ENCODE measurements at places on chromosomes 5 and 9. TPM values are rescaled to one million over a fixed set of nuclear protein-coding genes. Genes with fewer than 3 reads are reported as not detected.

The CAMK4 gene
- 79.7 TPM for total RNA-seq

The F2RL1 gene
- total RNA-seq, result 2.2 TPM

The MRPS30 gene
- 60.1 TPM for total RNA-seq

The MPDZ gene
- total RNA-seq, result not detected

The NIPSNAP3A gene
- 12.2 TPM for total RNA-seq

The LCN2 gene
- total RNA-seq, result not detected

The TMEM203 gene
- total RNA-seq, result 29.9 TPM

The IL17B gene
- not detected for total RNA-seq

The PRLR gene
- not detected for total RNA-seq

The HACD4 gene
- total RNA-seq, result 4.1 TPM

The MAP3K1 gene
- total RNA-seq, result 17.0 TPM

The ALDH1A1 gene
- total RNA-seq, result not detected

The SHROOM1 gene
- 2.1 TPM for total RNA-seq

The IFNA2 gene
- not detected for total RNA-seq

The GARIN3 gene
- 0.77 TPM for total RNA-seq

The ORM1 gene
- not detected for total RNA-seq

The ACSL6 gene
- total RNA-seq, result 3.3 TPM

The CFAP77 gene
- total RNA-seq, result not detected

The SCGB3A1 gene
- not detected for total RNA-seq

The PRR16 gene
- not detected for total RNA-seq

The FPGS gene
- total RNA-seq, result 79.8 TPM

The PCDHGB2 gene
- 0.11 TPM for total RNA-seq

The SMIM27 gene
- 28.0 TPM for total RNA-seq

The DMRT3 gene
- total RNA-seq, result not detected

The PITX1 gene
- total RNA-seq, result 0.31 TPM
